ENCODE measurements at places on chromosomes 7 and 10. TPM values are rescaled to one million over a fixed set of nuclear protein-coding genes. Genes with fewer than 3 reads are reported as not detected.
A peak's percentile ranks its signal among the peaks of the same experiment; 100 is the strongest.

GRCh38 chr7:155234950-155235789, 62.5 kb upstream of the INSIG1 start:
- DNase-seq, result no peak

DNA sequence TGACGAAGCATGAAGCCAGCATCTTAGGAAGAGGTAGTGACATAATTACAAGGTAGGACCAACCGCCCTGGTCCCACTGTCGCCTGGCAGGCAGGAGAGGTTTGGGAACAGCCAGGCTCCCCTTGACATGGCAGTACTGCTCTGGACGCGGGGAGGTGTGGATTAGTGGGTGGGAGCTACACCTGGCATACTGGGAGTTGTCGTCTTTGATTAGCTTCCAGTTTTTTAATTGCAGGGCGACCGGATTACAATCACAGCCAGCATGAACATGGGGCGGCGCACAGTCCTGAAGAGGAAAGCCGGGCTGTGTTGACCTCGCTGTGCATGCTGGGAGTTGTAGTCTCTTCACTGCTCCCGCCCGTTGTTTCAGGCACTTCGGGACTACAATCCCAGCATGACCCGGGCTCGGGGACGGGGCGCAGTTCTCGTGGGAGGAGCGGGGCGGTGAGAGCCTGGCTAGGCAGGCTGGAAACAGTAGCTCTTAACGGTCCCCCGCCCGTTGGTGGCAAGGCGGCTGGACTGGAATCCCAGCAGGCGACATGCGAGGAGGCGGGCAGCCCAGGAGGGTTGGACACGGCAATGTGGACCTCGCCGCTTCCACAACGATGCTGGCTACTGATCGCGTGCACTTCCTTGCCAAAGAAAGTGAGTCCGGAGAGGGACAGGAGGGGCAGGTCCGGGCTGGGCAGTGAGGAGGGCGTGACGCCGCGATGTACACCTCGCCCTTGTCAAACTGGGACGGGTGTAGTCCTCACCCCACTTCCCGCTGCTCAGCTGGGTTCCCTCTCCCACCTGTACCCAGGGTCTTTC, 98.0 kb upstream of the ZNF722 start:
- DNase-seq, result peak; percentile 76

DNA sequence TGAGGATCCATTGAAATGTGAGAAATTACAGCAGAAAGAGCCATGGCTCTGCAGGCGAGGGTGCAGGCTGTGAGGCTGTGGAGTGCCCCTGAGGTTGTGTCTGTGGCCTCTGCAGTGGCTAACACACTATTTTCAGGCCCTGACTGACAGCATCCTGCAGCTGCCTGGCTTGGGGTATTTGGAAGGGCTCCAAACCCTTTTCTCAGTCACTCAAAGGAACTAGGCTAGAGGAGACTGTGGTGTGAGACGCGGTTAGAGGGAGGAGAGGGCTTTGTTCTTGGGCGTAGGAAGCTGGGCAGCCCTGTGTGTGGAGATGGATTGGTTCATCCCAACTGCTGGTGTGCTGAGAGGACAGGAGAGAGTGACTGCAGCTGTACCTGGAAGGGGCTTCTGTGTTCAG, 134.9 kb downstream of the RAMP3 start:
- DNase-seq, result no peak

DNA sequence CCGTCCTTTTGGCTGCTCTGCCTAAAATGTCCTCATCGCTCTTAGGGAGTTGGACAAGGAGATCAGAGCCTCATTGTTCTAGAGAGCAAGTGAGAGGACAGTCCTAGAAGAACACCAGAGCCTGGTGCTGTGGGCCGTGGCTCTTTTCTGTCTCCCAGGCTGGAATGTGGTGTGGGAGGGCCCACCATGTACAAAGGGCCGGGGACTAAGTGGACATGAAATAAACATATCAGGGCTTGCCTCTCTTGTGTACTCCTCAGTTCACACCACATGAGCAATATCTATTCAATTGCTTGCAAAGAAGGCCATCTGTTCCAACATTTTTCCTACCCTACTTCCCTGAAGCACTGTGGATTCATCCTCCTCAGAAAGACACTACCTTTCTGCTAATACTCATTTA, 510.4 kb downstream of the SUGCT start:
- no peak for DNase-seq

GRCh38 chr7:11709196-11709595, 122.8 kb downstream of the THSD7A start:
- no peak for DNase-seq

DNA sequence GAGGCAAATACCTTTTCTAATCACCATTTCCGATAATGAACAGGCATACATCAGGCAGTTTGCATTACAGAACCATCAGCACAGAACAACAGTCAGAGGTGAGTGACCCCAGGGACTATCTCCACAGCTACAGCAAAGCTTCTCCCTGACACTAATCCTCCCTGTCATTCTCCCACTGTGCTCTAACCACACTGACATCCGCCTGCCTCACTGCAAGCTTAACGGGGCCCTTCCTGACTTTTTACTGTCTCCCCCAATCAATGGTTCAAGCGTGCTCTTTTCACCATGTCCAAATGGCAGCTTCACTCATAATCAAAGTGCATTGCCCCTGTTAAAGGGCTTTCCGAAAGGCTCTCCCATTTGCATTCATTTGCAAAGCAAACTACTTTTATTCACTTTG, 196.3 kb downstream of the DNAJC1 start:
- DNase-seq, result no peak

GRCh38 chr10:24824124-24824523, 100.4 kb upstream of the ARHGAP21 start:
- no peak for DNase-seq

- no peak for DNase-seq
Measured at GRCh38 chr10:49441488-49442476, 45.9 kb upstream of the DRGX start.

DNA sequence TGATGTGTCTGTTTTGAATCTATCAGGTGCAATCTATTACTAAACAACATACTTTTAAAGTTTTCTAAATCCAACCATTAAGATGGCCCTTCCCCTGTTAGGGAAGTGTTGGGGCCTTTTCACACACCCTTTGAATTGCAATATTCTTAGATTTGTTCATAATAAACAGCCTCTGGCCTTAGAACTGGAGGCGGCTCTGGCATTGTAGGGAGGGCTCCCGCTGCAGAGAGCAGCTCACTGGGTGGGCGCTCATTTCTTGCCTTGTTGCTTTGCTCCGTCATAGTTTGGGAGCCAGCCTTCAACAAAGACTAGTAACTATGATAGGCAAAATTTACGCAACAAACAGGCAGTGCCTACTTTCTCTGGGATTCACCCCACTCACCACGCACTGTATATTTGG, 4.2 kb upstream of the HOXA10 start:
- no peak for DNase-seq

DNA sequence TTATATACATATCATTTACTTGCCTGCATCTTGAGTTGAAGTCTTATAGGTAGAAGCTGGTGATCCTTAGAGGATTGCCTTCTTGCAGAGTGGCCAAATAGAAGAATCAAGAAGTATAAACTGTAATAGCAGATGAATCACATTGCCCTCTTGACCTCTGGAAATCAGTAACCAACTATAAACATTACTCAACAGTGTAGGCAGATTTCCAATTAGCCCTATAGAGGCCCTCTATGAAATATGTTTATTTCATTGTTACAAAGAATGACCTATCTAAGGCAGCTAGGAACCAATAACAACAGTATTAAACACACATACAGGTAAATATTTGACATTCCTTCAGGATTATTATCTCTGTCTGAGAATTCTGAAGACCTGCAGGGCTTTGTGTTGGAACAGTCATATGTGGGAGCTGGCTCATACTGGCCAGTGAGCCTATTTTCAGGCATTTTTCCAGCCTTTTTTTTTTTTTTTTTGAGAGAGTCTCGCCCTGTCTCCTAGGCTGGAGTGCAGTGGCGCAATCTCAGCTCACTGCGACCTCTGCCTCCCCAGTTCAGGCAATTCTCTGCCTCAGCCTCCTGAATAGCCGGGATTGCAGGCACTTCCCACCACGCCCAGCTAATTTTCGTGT, 7.2 kb upstream of the SRI start:
- DNase-seq, result no peak

DNA sequence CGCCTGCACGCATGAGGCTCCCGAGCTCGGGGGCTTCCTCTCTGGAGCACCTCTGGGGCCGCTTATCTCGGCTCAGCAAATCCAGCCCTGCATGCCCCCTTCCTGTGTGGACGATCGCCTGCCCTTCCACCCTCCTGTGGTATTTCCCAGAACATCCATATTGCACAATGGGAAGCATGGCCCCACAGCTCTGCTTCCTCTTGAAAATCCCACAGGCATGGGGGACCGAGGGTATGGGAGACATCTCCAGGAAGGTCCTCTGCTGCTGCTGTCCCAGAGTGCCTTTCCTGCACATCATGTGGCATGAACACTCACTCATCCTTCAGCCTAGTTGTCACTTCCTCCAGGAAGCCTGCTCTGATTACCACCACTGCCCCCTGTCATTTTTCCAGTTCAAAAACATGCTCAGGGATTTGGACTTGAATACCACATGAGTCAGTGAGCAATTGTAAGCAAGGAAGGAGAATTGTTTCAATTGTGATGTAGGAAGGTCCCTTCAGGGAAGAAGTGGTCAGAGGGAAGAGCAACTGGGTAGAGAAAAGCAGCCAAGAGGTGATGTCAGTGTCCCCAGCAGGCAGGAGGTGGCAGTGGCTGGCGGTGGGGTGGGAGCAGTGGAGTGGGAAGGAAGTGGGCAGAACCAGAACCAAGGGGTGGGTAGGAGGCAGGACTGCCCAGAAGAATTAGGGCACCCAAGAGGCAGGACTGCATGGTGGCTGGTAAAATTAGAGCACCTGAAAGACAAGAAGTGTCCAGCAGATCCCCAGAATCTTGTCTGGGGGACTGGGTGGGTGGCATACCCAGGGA, 67.5 kb upstream of the ZMIZ1 start:
- no peak for DNase-seq

DNA sequence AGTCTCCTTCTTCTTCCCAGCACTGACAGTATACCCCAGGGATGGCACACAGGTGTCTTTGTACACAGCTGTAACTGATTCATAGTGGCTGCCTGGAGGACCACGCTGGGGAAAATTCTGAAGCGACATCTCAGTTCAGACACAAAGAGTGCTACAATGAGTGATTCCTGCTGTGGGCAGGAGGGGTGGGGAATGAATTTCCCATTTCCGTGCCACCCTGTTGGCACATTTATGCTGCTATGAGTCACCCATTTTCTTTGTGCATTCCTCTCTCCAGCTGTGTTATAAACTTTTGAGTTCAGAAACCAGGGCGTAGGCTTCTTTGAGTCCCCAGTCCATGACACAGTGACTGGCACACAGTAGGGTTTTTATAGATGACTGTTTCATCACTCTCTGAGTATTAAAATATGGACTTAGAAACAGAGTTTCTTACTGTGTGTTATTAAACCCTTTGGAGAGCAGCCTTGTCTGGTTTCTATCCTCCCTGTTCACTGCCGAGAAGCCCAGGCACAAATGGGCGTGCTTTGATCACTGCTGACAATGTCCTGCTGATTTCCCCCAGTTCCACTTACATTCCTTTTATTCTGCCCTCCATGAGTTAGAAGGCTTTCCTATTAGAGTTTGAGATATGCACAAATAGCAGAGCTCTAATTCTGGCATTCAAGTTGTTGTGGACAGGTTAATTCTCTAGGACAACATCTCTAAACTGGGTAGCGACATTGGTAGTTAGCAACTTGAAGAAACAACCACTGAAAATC, 24.0 kb upstream of the NPS start:
- no peak for DNase-seq

DNA sequence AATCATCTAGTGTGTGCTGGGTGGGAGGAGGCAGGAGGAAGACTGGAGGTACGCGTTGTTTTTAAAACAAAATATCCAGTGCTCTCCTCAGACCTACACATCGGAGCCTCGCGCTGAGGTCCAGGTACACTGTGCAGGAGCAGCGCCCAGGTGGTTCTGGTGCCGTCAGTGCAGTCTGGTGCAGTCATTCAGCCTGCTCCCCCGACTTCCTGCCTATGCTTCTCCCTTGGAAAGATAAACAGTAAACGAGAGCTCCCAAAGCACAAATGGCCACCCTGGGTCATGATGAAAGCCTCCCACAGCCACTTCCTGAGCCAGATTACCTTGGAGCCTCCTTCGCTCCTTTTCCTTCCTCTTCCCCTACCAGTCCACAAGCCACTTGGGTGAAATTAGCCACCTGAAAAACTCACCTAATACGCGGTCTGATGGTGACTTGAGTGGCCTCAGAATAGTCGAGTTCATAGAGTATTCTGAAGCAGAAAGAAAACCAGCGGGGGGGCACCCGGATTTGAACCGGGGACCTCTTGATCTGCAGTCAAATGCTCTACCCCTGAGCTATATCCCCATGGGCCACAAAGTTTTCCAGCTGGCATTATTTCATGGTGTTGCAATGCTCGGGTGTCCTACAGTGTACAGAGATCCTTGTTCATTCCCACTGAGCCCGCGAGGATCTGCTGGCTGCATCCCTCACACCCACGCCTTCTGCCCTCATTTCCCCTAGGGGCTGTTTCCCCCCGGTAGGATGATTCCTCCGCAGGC, 82.5 kb downstream of the ZNF467 start:
- DNase-seq, result no peak

- peak; percentile 77 for DNase-seq
Measured at GRCh38 chr10:102643336-102644065, 778 bp upstream of the TRIM8 start.

GRCh38 chr7:82760074-82760473, 316.5 kb upstream of the CACNA2D1 start:
- no peak for DNase-seq

DNA sequence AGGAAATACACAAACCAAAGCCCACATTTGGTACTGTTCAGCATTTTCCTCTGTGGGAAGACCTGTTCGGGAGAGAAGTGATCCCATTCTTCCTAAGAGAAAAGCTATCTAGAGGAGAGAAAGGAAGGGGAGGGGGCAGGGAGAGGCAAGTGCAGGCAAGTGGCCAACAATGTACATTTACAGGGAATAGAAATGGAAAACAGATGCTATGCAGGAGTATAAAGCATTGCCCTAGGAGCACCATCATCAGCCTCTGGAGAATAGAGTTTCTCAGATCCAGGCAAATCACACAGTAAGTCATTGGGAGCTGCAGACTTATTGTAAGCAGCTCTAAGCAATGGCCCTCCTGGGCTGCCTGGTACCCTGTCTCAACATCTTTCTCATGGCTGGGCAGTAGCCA, 424.4 kb upstream of the AUTS2 start:
- no peak for DNase-seq

The GDF10 gene
- 6.5 TPM for total RNA-seq

The SAMD9L gene
- total RNA-seq, result 1.6 TPM

The PPA1 gene
- 351 TPM for total RNA-seq

The CDHR3 gene
- total RNA-seq, result 11.4 TPM

The ABCC2 gene
- 0.41 TPM for total RNA-seq

The SPDYE5 gene
- total RNA-seq, result not detected

The NKX2-3 gene
- total RNA-seq, result under 0.01 TPM

The TMEM225B gene
- not detected for total RNA-seq

The PIK3AP1 gene
- 4.5 TPM for total RNA-seq

The CABCOCO1 gene
- 4.9 TPM for total RNA-seq
